ENCODE measurements at places on chromosomes 12 and 14. TPM values are rescaled to one million over a fixed set of nuclear protein-coding genes. Genes with fewer than 3 reads are reported as not detected.

HSPB8 gene
- total RNA-seq: 26.8 TPM

CLEC1B gene
- 0.39 TPM for total RNA-seq

HAL gene
- 26.6 TPM for total RNA-seq

ACOT6 gene
- total RNA-seq: not detected

CCDC198 gene
- total RNA-seq: not detected

CACNB3 gene
- 10.8 TPM for total RNA-seq

CLEC4C gene
- total RNA-seq: 0.30 TPM

P2RX7 gene
- total RNA-seq: 4.2 TPM

MYF6 gene
- total RNA-seq: 9.8 TPM

RPL10L gene
- not detected for total RNA-seq

NPAS3 gene
- total RNA-seq: 3.8 TPM

KCNK10 gene
- 0.30 TPM for total RNA-seq

AKAP3 gene
- total RNA-seq: 0.49 TPM

KLHDC1 gene
- total RNA-seq: 10.1 TPM

BICDL1 gene
- 22.5 TPM for total RNA-seq

PRH1 gene
- total RNA-seq: 46.6 TPM

SLC17A8 gene
- total RNA-seq: not detected

TMEM253 gene
- total RNA-seq: 0.39 TPM

AMDHD1 gene
- total RNA-seq: 0.20 TPM

RNASE7 gene
- 0.79 TPM for total RNA-seq
